NCI-H1105 (cell line): ENCODE measurements at places on chromosomes 7 and 10.

- DNase-seq, result no peak
Observed at GRCh38 chr7:157090485-157091165, 48.1 kb upstream of the UBE3C start.

- no peak for DNase-seq
Observed at GRCh38 chr7:134599371-134599770, 47.3 kb upstream of the BPGM start.

- DNase-seq, result no peak
Observed at GRCh38 chr7:17126413-17127268, 171.8 kb upstream of the AHR start.

GRCh38 chr10:62437696-62438095 is 63.5 kb downstream of the ZNF365 start:
- no peak for DNase-seq

- no peak for DNase-seq
Observed at GRCh38 chr10:26690731-26691475, 6.6 kb upstream of the PDSS1 start.

- no peak for DNase-seq
Observed at GRCh38 chr10:90179696-90180407, 478.5 kb downstream of the KIF20B start.

GRCh38 chr7:105776068-105776790 is 100.2 kb downstream of the ATXN7L1 start:
- no peak for DNase-seq

DNA sequence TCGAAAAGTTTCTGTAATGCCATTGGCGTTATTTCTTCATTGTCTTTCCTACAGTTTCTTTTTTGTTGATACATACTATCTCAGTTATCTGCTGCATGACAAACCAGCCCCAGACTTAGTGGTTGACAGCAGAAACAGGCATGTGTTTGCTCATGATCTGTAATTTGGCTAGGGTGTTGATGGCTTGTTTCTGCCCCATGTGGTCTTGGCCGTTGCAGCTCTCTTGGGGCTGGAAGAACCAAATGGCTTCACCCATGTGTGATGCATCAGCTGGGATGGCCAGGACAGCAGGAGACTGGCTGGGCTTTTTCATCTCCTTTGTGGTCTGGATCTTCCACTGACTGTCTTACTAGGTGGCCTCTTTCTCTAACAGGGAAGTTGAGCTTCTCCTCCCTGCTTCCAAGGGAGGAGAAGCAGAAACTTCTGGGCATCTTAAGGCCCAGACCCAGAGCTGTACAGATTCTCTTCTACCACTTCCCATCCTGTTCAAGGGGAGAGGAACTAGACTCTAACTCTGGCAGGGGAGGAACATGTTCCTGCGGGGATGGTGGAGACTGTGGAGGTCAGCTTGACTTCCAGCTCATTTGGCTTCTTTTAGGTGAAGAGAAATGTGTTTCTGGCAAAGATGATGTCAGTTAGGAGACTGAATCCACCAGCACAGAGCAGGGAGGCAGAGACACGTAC is 89.3 kb downstream of the FANK1 start:
- DNase-seq, result no peak

DNA sequence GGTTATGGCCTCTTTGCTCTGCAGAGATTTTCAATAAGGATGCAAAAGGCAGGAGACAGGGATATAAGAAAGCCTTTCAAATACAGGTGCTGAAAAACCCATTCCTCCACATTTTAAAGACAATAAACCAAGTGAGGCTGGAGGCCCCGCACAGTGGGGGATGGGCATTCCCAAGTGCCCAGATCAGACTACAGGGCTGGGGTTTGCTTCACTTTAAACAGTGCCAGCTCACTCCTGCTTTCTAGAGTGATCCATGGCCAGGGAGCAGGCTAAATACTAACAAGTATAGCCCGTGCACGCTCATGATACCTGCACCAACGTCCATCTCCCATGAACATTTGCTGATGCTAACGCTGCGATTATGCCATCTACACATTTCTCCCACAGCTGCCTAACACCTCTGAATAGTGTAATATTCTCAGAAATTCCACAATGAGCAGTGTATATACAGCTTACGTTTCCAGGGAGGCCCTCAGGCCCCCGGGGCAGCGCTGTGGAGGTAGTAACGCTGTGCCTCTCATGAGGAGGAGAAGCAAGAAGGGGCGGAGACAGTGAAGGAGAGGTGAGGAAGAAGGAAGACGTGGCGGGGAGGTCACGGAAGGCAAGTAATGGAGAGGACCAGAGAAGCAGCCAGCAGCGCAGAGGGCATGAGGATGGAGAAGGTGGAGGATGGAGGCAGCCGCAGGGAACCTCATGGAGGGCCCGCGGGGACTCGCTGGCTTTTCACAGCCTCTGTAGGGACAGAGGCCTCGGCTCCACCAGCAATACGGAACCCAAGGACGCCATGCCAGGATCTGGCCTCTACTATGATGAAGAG is 141.7 kb downstream of the USP6NL start:
- no peak for DNase-seq

- DNase-seq, result no peak
Observed at GRCh38 chr10:10133281-10133680, 884.4 kb upstream of the CELF2 start.

- no peak for DNase-seq
Observed at GRCh38 chr7:82173400-82174021, 270.1 kb downstream of the CACNA2D1 start.

- no peak for DNase-seq
Observed at GRCh38 chr7:104976966-104977636, 36.9 kb upstream of the KMT2E start.

DNA sequence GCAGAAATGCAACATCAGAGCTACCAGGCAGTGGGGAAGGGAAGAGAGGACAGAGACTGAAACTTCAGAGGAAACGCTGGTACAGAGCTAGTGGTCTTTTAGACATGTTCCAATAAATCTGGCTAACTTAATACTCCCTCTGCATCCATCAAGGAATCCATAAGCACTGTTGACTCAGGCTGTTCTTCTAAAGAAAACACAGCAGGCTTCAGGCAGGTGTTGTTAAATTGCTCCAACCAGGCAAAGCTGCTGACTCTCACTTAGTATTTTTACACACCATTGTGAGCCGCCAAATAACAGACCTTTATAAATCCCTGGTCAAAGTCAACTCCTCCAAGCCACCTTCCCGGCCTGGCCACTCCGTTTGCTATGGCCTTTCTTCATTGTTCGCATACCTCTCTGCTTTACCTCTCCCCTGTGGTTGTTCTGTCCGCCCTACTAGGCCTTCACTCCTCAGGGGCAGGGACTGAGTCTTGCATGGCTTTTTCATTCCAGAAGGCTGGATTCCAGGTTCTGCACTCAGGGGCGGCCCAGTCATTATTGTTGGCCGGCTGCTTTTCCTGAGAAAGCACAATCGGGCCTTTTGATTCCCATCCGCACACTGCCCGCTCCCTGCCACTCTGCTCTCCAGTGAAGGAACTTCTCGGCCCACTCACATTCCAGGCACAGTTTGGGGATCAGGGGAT is 18.4 kb downstream of the CREB3L2 start:
- no peak for DNase-seq

GRCh38 chr10:71784679-71785272 is 11.5 kb upstream of the VSIR start:
- no peak for DNase-seq

DNA sequence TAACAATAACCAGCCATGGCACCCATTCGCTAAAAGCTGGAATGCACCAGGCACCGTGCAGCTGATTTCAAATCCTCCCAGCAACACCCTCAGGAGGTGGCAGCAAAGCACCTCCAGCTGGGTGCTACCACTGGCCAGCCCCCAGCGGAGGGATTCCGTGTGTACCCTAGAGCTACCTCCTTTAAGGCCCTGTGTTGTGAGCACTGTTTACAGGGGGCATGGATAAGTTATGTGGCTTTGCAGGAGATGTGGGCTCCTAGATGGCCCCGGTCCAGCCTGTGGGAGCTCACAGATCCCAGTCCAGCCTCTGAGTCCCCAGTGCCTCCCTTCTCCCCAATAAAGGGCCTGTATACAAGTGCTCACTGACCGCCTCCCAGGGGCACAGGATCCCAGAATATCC is 27.1 kb downstream of the TNRC18 start:
- DNase-seq, result no peak

DNA sequence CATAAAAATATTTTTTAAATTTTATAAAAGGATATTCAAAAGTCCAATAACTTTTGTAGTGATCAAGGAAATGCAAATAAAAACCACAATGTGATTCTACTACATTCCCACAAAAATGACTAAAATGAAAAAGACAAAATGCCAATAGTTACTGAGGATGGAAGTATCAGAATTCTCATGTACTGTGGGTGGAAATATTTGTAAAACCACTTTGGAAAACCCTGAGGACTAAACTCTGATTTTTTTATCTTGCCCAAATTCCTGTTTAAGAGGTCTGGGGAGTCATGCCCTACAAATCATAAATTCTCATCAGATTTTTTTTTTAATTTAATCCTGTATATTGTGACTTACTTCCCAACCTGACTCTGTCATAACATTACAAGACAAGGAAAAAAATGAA is 9.8 kb upstream of the SEMA3D start:
- no peak for DNase-seq

DNA sequence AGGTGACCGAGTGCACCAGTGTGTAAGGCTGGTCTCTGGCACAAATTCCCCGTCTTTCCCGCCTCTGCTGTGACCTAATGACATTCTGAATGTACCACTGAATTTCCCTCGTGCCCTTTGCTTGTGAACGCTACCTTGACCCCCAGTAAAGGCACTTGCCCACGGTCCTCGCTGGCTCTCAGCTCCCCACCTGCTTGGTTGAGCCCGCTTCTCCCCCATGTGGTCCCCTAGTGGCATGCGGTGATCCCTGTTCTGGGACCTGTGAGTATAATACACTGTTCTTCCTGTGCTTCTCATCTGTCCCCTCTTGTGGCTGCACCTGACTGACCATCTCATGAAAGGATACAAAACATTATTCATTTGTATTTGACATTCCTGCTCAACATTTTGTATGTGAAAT is 495.7 kb downstream of the INHBA start:
- DNase-seq, result no peak
